ENCODE measurements at places on chromosomes 2 and 18. TPM values are rescaled to one million over a fixed set of nuclear protein-coding genes. Genes with fewer than 3 reads are reported as not detected.

CHRNG gene
- polyA plus RNA-seq = 1.1 TPM

DNA sequence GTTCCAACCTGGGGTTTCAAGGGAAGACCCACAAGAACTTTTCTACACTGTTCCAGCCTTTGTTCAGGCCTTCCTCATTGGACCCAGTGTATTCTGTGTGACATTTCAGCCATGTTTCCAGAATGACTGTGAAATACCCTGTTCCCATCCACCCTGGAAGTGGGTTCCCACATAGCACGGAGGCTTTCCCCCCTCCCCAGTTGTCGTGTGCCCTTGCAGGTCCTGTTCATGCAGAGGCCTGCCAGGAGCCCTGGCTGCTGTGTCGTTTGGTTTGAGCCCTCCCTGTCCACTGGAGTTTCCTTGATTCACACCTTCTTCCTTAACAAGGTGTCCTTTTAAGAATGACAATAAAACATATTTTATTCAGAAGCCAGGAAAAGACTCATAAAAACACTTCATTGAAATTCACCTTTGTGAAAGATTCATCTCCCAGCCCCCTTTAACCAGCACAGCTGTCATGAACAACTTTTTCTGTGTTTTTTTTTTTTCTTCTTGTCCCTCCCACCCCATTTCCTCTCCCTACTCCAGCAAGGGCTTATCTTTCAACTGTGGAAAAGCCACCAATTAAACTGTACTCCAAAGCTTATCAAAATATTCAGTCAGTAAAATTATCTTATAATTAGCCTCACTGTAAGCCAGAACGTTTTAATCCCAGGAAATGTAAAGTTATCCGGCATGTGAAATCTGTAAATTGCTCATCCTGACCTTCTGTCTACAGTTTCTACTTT, 106.4 kb downstream of the ACOXL start:
- no peak for DNase-seq

DNA sequence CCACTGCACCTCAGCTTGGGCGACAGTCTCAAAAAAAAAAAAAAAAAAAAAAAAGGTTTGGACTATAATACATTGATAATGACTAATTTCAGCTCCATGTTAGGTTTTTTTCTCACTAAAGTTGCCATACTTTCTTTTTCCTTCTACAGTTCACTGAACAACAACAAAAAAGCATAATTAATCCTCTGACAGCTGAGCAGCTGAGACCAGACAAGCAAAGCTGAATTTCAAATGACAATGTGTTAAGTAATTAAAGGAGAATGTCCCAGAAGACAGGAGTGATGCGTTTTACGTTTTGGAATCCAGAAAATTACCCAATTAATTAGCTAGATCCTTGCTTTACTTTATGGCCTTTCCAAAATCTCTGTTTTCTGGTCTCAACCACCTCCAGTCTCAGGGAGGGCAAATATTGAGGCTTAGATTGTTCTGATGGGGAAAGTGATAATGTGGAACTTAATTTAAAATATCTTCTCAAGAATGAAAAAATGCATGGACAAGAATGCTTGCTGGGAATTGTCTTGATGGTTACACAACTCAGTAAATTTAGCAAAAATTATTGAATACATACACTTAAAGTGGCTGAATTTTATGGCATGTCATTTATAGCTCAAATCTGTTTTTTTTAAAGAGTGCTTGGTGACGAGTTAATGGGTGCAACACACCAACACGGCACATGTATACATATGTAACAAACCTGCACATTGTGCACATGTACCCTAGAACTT, 17.4 kb upstream of the RMDN2 start:
- DNase-seq = no peak

- DNase-seq = no peak
Measured at GRCh38 chr18:78856569-78857313, 122.9 kb upstream of the SALL3 start.

COL4A3 gene
- 58.0 TPM for polyA plus RNA-seq

DNA sequence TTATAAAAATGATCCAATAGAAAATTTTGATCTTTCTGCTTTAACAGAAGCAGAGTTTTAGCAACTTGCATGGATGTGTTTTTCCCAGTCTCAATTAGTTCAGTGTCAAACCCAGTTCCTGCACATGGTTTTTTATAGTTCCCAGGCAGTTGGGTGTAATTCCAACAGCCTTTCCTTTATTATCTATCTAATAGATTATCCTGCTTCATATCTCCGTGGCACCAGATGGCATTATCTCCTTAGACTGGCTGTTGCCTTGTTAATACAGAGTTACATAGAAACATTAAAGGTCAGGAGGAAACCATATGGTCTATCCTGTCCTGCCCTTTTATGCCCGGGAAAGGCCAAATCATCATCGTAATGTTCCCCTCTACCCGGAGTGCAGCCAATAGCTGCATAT, 400.9 kb upstream of the SMIM21 start:
- DNase-seq = no peak

PIEZO2 gene
- 17.6 TPM for polyA plus RNA-seq

DNA sequence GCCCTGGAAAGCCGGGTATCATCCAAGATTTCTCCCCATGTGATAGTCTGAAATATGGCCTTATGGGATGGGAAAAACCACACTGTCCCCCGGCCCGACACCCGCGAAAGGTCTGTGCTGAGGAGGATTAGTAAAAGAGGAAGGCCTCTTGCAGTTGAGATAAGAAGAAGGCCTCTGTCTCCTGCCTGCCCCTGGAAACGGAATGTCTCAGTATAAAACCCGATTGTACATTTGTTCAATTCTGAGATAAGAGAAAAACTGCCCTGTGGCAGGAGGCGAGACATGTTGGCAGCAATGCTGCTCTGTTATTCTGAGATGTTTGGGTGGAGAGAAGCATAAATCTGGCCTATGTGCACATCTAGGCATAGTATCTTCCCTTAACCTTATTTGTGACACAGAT, 26.8 kb downstream of the RUFY4 start:
- DNase-seq = no peak

- DNase-seq = no peak
Measured at GRCh38 chr2:79717364-79718007, 204.6 kb downstream of the CTNNA2 start.

CDCA7 gene
- 36.2 TPM for polyA plus RNA-seq

PTPRN gene
- 0.08 TPM for polyA plus RNA-seq

- DNase-seq = no peak
Measured at GRCh38 chr2:17892770-17893534, 14.5 kb downstream of the KCNS3 start.

- DNase-seq = no peak
Measured at GRCh38 chr2:8251291-8251690, 430.6 kb upstream of the ID2 start.

CAPN13 gene
- polyA plus RNA-seq = 1.7 TPM

LYPD6 gene
- polyA plus RNA-seq = 18.1 TPM

DNA sequence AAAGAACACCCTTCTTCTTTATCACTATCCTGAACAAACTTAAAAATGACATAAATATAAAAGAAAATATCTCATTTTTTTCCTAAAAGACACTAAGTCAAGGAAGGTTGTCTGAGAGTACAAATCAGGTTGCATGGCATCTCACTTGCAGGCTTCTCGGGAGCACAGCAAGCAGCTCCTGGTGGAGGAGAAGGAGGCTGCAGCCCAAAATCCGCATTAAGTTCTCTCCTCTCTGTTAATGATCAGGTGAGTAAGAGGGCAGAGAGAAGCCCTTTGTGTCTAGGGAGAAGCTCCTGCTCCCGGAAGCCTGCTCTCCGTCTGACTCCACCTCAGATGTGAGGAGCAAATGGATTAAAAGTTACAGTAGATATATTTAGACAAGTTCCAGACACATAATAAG, 35.0 kb upstream of the DOK6 start:
- no peak for DNase-seq

HOXD11 gene
- 44.8 TPM for polyA plus RNA-seq

SCYGR4 gene
- polyA plus RNA-seq = 0.10 TPM

DNA sequence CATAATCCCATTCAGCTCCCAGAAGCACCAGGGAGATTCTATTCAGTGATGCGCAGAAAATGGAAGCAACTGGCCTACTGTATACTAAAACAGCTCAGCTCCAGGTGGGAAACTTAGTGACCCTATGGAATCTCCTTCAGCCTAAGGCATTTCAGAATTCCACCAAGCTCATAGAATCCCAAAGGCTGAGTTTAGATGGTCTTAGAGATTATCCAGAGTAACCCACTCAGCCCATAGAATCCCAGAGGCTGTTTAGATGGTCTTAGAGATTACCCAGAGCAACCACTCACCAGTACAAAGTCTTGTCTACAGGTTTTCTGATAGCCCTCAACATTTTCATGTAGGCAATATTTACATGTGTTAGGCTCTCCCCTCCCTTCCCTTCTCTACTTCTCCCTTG, 232.0 kb upstream of the SLC14A2 start:
- no peak for DNase-seq

DNA sequence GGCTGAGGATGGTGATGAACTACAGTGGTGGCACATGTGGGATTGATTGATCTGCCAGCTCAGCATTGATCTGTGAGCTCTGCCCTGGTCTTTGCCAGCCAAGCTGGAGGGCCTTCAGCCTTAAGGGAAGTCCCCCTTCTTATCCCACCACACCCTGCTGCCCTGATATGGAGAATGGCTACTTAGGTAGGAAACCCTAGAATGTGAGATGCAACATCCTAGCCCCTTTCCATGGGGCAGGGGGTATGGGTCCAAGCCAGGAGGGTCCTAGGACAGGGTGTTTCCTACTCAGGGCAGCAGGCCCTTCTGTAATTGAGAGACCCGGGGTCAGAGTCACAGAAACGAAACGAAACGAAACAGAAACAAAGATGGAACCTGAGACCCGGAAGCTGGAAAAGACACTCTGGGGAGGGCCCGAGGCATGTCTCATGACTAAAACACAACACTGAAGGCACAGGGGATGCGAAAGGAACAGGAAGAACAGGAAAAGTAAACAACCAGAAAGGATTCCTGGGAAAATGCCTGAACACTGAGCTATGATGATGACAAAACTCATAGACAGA, 16.9 kb upstream of the SULT1C2 start:
- DNase-seq = peak; percentile 68

GRCh38 chr2:55363636-55364035, 56.0 kb downstream of the CCDC88A start:
- DNase-seq = no peak

GRCh38 chr2:32680942-32681341, 53.1 kb downstream of the TTC27 start:
- no peak for DNase-seq

CIB4 gene
- 0.50 TPM for polyA plus RNA-seq

CRYBA2 gene
- polyA plus RNA-seq = not detected

TCF23 gene
- polyA plus RNA-seq = 0.93 TPM

DNA sequence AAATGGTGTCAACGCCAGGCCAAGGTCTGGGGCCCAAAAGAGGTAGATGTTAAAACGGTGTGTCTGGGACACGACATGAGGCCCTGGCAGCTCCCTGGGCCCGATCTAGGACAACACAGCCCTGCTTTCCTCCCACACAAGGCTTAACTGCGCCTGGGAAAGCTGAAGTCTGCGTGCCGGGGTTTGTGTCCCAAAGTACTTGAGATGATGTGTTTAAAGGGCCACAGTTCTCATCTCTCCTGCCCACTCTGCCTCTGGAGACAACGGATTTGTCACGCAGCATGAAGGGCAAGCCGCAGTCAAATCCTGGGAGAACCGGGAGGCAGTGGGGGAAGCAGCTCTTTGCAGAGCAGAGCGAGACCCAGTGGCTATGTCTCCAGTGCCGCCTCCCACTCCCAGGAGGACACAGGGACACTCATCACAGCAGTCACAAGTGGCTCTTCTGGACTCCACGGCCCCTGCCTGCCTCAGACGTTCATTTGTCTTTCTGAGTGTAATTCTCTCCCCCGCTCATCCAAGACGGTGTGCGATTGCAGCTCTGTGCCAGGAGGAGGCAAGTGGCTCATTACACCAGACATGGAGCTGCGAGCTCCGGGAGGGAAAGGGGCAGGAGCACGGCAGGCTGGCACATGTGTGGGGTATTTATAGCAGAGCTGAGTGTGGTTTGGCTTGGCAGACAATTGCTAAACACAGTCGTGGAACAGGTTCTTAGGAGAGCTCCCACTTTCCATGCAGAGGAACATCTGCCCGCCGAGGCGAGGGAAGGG, 57.7 kb upstream of the SEMA4C start:
- no peak for DNase-seq

PKDCC gene
- polyA plus RNA-seq = 341 TPM

Data from right renal cortex interstitium (tissue), 3 donors.